Suprapubic skin (tissue), 4 donors: ENCODE measurements at places on chromosomes 2 and 18.

GRCh38 chr2:104976603-104977120 is 61.2 kb upstream of the MRPS9 start:
- no peak for DNase-seq

DNA sequence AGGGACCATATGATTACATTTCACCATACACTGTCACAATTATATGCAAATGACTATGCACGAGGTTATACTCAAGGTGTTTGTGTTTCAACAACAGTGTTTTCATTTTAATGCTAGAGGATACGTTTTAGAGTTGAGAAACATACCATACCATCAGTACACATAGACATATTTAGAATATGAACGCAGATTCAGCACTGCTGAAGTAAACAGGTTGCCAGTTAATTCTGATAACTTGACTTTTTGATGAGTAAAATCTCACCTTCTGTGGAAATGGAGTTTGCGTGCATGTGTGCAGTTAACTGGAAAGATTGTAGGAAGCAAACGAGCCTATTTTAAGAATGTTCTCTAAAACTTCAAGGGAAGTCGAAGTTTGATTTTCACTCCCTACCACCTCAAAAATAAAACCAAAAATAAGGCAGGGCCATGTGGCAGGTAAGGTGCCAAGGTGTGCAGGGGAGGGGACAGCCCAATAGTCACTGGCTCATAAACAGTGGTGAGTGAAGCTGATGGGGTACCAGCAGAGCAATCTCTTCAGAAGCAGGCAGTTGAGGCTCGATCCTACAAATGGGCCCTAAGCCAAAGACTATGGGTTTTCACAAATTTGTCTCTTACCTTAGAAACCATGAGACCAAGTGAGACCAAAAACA is 213.1 kb downstream of the IKZF2 start:
- no peak for DNase-seq

- DNase-seq: no peak
Measured at GRCh38 chr2:146123256-146123655, 1603.3 kb upstream of the ZEB2 start.

- no peak for DNase-seq
Measured at GRCh38 chr2:237470914-237471313, 16.1 kb upstream of the MLPH start.

- no peak for DNase-seq
Measured at GRCh38 chr2:43566461-43566729, 29.4 kb downstream of the THADA start.

DNA sequence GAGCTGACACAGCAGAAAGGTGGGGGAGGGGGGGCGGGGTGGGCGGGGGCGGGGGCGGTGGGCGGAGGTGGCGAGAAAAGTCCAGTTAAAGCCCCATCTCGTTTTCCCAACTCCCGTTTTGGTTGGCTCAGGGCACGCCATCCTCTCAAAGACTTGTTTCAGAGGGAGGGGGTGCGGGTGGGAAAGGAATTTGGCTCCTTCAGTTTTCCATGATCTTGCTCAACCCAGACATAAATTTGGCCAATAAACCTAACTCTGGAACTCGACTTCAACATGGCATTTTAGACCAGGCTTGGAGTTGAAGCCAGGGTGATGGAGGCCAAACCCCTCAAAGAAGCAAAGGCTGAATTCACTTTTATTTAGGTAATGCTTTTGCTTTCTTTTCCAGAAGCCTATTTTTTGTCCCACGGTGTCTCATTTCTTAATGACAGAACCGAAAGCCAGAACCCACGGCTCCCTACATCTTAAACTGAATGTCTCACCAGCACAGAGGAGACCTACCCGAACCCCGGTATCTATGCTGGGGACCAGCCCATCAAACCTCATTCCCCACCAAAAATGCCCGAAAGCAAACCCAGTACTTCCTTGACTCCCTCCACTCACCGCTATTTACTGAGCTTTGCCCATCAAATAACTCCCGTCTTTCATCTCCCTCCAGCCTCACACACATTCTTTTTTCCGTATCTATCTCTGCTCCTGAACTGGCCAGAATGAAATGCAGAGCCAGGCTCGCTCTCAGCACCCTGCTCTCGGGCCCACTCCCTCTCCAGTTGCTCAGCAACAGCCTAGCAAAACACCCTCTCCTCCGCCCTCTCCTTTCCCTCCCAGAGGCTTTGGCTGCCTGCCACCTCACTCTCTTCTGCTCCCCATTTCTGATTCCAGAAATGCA is 4.3 kb downstream of the IGFBP5 start:
- DNase-seq: peak; percentile 92

DNA sequence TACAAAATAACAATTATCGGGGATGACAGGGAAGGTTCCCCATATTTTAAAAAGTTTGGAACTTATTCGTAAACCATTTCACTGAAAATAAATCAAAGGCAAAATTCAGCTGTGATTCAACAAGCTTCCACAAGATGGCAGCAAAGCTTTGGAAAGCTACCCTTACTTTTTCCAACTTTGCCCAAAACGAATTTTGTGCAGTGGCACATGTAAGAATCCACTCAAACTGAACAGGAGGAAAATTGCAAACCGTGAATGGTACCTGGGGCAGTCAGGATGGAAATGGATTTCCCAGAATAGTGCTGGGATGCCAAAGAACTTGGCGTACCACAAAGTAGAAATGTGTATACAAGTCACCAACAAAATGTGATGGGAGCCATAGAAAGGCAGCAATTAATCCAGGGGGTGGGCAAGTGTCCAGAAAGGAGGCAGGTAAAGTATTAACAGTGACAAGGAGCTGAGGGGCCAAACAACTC is 10.7 kb downstream of the RPL31 start:
- no peak for DNase-seq

DNA sequence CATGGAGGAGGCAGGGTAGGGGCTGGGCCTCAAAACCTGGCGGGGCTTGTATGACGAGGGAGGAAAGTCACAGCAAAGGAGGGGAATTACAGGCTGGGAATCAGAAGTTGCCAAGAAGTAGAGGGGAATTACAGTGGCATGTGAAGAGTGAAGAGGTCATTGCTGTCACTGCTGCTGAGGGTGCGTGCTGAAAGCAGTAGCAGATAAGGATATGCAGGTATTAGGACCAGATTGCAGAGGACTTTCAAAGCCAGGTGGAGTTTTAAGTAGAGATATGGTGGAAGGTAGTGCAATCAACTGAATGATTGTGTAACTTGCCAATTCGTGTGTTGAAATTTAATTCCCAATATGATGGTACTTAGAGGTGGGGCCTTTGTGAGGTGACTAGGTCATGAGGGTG is 19.4 kb upstream of the LRPPRC start:
- DNase-seq: no peak

DNA sequence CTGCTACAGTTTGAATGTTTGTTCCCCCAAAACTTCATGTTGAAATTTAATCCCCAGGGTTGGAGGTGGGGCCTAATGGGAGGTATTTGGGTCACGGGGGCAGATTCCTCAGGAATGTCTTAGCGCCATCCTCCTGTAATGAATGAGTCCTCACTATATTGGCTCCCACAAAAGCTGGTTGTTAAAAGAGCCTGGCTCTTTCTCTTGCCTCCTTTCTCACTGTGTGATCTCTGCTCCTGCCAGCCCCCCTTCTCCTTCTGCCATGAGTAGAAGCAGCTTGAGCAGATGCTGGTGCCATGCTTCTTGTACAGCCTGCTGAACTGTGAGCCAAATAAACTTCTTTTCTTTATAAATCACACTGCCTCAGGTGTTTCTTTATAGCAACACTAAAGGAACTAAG is 721.0 kb upstream of the PKDCC start:
- no peak for DNase-seq

DNA sequence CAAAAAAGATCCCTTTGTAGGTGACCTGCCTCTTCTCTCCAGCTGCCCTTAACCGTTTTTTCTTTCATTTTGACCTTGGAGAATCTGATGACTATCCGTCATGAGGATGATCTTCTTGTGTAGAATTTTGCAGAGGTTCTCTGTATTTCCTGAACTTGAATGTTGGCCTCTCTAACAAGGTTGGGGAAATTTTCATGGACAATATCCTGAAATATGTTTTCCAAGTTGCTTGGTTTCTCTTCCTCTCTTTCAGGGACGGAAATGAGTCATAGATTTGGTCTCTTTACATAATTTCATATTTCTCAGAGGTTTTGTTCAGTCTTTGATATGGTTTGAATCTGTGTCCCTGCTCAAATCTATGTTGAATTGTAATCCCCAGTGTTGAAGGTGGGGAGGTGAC is 34.0 kb downstream of the ZC3H8 start:
- no peak for DNase-seq

GRCh38 chr2:217901835-217902378 is 100.9 kb downstream of the TNS1 start:
- DNase-seq: no peak

DNA sequence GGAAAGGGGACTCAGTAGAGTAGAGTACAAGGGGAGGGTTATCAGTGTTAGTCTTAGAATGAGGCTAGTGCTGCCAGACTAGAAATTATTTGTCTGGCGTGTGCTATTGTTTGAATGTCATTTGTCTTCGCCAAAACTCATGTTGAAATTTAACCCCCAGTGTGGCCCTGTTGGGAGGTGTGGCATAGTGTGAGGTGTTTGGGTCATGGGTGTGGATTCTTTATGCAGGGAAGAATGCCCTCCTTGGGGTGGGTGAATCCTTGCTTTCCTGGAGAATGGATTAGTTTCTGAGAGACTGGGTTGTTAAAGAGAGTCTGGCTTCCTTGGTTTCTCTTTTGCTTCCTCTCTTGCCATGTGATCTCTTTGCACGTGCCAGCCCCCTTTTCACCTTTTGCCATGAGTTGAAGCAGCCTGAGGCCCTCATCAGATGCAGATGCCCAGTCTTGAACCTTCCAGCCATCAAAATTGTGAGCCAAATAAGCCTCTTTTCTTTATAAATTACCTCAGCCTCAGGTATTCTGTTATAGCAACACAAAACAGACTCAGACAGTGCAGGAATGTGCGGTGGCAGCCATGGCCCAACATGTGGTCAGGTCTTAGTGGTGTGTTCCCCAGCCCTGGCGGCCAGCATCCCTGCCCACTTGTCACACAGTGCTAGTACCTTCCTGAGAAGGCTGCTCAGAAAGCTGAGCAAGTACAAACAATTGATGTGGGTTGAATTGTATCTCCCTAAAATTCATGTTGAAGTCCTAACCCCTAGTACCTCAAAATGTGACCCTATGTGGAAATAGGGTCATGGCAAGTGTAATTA is 48.4 kb upstream of the NAB1 start:
- no peak for DNase-seq

- DNase-seq: no peak
Measured at GRCh38 chr18:79385708-79386341, 9.9 kb upstream of the NFATC1 start.

DNA sequence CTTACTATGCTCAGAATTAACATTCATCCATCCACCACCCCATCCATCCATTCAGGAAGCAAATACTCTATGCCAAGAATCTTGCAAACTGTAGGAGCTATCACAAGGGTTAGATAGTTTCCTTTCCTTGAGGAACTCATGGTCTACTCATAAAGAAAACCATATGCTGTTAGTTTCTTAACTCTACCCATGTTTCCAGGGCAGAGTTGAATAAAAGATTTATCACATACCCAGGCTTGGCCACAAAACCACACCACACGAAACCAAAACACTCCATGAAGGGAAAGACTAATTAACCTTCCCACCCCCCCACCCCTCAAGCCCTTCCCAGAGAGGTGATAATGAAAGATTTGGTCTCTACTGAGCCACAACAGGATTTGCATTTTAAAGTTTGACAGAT is 23.7 kb upstream of the MSGN1 start:
- DNase-seq: no peak

- DNase-seq: no peak
Measured at GRCh38 chr2:170222842-170223241, 44.9 kb downstream of the MYO3B start.
